ENCODE measurements at places on chromosomes 7 and 10.

DNA sequence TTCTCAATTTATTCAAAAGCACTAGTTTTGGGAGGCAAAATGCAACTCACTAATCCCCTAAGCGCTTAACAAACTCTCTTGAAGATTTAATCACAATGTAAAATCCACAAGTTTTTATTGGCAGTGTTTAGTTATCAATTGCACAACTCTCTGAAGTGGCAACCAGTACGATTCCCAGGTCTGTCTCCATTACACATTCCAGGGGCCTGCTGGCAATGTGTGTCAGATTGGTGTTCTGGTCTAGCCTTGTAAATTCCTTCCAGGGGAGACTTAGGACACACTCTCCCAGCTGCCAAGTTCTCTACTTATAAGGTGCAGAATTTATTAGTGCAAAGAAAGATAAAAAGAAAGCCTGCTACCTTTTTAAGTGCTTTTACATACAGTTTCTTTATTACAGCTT is 164.7 kb upstream of the HPS1 start:
- DNase-seq, result no peak

- DNase-seq, result no peak
These were observed 4.4 kb downstream of the MYO3A start for GRCh38 chr10:25938405-25938804.

DNA sequence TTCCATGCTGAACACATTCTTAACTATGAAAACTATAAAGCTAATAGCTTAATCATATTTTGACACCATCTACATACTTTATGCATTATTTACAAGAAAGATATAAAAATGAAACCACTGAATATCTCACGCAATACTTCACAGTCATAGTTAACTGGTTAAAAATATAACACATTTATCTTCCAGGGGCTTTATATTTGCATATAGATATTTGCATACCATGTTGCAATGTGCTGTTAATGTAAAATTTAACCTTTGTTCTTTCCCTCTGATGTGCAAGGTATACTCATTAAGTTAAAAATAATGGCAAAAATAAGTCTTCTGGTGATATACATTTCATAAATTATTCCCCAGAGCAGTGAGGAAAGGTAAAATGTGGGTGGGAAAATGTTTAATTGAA is 76.9 kb upstream of the MGMT start:
- DNase-seq, result no peak

DNA sequence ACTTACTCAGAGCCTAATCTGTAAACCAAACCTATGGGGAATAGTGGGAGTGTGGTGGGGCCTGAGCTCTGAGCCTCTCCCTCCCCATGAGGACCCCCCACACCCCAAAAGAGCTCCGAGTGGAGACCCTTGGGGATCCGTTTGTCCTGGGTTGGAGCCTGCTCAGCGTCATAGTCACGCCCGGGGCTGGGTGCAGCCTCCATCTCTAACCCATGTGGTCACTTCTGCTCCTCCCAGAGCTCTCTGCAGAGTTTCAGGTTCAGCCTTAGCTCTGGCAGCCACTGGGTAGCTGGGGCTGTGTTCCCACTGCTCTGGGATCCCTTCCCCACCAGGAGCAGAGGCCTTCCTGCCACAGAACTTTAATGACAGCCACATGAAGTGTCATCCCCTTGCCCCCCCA is 25.9 kb downstream of the PFKFB3 start:
- DNase-seq, result no peak

GRCh38 chr10:133454204-133454893 is 604 bp downstream of the SCART1 start:
- DNase-seq, result no peak

DNA sequence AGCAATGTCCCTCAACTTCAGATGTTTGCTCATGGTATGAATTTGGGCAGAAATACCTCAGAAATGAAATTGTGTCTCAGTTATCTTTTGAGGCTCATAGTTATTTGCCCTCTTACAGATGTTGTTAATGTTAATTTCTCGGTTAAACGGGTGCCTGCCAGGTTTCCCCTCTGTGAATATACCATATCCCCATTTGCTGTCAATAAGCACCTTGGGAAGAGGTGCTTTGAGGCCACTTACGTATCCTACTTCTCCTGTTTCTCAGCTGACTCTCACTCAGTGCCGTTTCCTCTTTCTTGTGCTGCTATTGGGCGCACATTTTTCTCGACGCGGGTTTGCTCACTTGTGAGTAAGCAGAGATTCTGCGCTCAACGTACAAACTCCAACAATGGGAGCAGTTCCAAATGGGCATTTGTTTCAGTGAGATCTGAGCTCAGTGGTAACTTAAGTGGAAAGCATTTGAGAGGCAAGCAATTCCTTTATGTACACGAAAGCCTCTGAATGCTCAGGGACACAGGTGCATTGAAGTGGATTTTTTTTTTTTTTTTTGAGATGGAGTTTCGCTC is 34.8 kb upstream of the JAKMIP3 start:
- DNase-seq, result no peak

- DNase-seq, result no peak
These were observed 105.5 kb downstream of the WNT2 start for GRCh38 chr7:117217106-117218035.

DNA sequence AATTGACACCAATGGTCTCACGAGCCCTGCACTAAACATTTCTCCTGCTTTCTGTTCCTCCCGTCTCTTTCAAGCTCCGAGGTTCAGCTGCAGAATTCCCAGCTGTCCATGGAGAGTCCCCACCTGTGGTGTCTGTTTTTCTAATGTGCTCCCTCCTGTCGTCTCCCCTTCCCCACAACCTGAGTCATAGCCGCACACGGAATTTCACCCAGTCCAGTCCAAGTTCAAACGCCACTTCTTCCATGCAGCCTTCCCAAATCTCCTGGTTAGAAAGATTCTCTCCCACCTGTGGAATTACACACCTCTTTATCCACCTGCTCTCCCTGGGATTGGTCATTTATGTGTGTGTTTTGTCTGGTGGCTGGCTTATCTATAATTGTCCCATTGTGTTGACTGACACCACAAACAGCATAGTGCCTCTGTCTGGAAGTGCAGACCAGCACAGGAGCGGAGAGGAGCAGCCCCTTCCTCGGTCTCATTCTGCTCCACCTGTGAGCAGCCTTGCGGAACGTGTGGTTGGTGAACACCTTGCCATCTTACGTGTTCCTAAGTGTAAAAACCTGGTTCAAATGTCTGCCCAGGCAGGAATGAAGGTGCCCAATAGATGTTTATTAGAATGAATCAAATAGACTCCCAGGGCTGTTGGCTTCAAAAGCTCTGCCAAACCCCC is 3.3 kb upstream of the DIP2C start:
- no peak for DNase-seq

- DNase-seq, result no peak
These were observed 1.1 kb downstream of the AZGP1 start for GRCh38 chr7:99974681-99975080.

DNA sequence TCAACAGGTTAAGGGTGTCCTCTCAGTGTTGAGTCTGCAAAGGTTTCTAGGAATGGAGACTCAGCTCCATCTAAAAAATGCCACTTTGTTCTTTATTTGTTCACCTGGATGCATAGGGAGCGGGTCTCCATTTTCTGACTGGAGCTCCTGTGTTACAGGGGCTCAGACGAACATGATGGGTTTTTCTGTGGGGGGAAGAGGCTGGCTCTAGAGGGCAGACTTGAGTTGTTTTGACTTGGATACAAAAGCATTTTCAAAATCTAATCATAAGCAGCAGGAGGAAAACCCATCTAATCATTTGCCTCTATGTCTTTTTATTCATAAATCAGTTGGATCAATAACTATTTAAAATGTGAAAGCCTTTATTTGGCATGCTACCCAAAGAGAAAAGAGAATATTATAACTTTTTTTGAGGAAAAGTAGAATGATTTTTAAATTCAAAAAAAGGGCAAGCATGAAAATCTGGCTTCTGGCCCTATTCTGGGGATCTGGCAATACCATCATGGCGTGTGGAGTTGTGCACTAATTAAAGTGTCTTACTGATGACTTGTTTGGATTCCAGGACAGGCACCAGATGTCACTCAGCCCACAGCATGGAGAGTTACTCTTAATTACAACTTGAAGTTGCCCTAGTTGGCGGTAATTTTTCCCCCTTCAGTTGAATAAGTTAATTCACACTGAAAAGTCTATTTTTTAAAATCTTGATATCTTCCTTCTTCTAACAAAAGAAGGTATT is 594.9 kb downstream of the REEP3 start:
- DNase-seq, result no peak

DNA sequence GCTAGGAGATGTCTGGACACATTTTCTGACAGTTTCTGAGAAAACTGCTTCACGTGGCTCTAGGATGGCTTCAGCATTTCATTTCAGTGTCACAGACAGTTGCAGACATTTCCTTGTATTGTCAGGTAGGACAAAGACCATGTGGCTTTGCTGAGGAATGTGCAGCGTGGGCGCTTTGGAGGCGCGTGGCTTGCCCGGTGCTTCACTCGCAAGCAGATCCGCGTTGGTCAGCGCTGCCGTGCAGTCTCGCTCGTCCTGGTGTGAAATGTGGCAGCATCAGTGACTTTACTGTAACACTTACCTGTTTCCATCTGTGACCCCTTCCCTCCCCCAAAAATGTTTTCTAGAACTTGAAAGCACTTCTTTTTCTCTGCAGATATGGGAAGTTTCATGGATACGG is 340.5 kb downstream of the SDK1 start:
- no peak for DNase-seq

DNA sequence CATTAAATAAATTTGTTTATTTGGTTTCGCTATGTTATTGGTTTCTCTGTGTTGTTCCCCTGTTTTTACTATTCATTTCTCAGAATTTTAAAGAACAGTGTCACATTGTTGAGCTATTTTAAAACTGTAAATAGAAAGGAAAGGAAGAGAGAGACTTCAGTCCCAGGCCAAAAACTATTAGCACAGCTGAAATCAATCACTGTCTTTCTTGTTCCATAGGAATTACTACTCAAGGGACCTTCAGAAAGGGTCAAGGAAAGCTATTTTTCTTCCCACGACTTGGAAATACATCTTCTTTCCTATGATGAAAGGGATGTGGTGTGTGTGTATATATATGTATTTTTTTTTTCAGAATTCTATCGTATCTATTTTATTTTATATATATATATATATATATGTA is 29.0 kb upstream of the GNAT3 start:
- no peak for DNase-seq

Data from activated CD8-positive, alpha-beta T cell treated with anti-CD3 and anti-CD28 coated beads, Interleukin-2, amount 10 ng/mL, durations not matched to agents 7 days and 5 days (primary cell).